ENCODE measurements at places on chromosomes 6 and 20.

DNA sequence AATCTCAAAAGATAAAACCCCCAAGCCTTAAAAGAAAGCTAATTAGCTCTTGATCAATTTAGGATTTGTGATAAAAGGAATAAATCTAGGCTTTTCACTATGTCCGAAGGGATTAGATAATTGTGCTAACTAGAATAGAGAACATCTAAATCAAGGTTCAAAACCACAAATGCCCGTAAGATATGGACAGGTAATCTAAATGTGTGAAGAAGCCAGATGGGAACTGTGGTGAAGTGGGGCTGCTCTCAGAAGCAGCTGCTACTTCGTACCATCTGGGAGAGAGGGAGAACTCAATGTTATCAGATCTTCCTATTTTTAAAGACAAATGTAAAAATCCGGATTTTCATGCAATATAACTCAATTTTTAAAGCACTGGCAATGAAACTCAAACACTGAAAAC lies 44.2 kb downstream of the NCOA6 start:
- DNase-seq: no peak

GRCh38 chr20:50892394-50892793 lies 38.8 kb downstream of the ADNP start:
- DNase-seq: no peak

GRCh38 chr6:160027931-160028330 lies 59.0 kb downstream of the IGF2R start:
- no peak for DNase-seq

DNA sequence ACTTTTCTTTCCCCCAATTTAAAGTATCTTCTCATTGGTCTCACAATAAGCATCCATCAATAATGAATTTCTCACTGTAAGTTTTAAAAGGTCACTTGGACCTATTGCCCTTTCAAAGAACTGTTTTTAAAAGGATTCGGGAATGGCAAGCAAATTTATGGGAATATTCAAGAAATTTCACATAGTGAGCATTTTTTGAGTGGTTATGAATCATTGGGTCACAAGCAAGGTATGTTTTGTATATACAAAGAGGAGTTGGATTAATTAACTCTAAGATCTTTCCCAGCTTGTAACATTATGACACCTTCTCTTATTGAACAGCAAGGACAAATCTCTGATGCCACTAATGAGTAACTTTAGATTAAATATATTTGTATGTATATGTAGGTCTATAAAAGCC lies 165.0 kb downstream of the MOXD1 start:
- no peak for DNase-seq

GRCh38 chr20:59999502-59999901 lies 41.3 kb downstream of the CDH26 start:
- no peak for DNase-seq

DNA sequence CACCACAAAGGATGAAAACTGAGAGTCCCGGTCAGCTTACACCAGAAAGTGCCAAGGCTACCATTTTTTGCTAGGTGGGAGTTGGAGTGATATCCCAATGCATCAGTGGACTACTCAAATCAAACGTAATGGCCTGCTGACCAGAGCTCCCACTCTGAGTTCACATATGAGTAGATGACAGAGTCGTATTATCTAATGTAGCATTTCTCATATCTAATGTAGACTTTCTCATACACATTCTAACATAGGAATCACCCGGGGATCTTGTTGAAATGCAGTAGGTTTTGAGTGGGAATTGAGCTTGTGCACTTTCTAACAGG lies 38.4 kb upstream of the FUCA2 start:
- DNase-seq: no peak

GRCh38 chr6:17869753-17870050 lies 117.7 kb downstream of the KIF13A start:
- DNase-seq: no peak

DNA sequence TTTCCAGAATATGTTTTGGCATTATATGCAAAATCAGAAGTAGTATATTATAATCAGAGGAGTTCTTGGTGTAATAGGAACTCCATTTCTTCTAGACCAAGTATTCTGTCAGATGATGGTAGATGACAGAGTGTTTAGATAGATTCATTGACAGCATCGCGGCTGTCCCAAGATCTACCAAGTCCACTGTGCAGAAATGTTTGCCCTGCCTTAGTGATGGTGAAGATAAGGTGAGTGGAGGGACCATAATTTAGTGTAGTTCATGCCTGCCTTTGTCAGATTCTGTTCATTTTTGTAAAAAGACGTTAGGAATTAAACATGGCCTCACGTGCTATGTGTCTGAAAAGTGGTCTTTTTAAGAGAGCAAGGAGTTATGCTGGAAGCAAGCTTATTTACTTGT lies 270.1 kb downstream of the ARID1B start:
- no peak for DNase-seq

GRCh38 chr6:54758340-54758739 lies 88.2 kb upstream of the FAM83B start:
- no peak for DNase-seq

DNA sequence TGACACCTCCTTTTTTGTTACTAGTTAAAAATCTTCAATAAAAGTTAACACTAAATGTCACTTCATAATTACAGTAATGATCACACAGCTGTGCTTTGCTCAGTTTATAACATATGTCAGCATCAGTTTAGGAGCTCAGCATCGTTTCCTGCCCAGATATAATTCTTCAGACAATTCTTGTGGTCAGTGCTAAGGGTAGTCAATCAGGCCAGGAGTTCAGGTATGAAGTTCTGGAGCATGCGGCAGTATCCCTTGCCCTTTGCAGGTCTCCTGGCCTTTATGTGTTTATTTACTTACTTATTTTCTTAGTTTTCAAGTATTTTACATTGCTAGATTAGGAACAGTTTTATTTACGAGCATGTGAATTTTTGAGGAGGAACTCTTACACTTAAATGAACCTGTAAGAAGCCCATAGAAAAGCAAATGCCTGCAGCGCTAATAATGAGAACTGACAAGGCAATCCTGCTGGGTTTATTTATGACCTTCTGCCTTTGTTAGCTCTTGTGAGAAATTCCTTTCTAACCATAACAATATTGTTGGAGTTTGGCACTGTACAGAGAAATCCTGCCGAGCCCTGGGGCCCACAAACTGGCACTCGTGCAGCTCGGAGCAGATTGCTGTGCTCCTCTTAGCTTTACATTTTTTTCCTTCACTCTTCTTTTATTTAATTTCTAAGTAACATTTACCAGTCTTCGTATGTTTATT lies 252.8 kb downstream of the TMEM242 start:
- DNase-seq: no peak

Measured in urinary bladder (tissue), 4 donors.